ENCODE measurements at places on chromosomes 1 and 21. TPM values are rescaled to one million over a fixed set of nuclear protein-coding genes. Genes with fewer than 3 reads are reported as not detected.

- no peak for DNase-seq
Observed at GRCh38 chr1:14880456-14881316, 272.9 kb upstream of the TMEM51 start.

- DNase-seq, result no peak
Observed at GRCh38 chr1:103514920-103515503, 10.5 kb upstream of the RNPC3 start.

DNA sequence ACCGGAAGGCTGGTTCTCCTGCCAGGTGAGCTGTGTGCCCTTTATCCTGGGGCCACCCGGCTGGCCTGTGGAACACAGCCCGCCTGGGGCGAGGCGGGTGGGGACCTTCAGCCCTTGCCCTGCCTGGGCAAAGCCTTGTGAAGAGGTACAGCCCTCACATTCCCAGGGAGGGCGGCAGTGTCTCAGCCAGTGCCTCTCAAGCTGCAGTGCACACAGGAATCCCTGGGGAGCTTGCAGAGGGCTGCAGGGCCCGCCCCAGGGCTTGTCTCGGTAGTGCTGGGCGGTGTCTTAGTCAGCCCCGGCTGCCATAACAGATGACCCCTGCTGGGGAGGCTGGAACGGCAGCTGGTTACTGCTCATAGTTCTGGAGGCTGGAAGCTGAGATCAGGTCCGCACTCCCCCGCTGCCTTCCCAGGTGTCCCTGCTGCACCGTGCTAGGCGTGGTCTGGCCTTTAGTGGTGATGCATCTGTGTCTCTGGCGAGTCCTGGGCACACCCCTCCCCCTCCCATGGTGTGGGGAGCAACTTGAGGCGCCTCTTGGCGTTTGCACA lies 12.6 kb downstream of the DFFB start:
- no peak for DNase-seq

DNA sequence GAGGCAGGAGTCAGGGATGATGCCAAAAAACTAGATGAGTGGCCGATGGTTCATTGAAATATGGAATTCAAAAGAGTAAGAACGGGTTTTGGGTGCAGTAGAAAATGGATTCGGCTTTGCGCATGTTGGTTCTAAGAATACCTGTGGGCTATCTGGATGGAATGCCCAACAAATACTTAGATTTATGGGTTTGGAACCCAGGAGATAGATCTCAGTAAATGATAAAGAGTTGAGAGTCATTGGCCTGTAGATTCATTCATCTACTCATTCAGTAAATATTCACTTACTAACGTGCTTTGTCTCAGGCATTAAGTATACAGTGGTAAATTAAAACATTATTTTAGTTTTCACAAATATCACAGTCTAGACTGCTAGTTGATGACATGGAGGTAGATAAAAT lies 247.7 kb downstream of the NFIA start:
- no peak for DNase-seq

- DNase-seq, result no peak
Observed at GRCh38 chr1:36663772-36664430, 181.2 kb upstream of the CSF3R start.

DNA sequence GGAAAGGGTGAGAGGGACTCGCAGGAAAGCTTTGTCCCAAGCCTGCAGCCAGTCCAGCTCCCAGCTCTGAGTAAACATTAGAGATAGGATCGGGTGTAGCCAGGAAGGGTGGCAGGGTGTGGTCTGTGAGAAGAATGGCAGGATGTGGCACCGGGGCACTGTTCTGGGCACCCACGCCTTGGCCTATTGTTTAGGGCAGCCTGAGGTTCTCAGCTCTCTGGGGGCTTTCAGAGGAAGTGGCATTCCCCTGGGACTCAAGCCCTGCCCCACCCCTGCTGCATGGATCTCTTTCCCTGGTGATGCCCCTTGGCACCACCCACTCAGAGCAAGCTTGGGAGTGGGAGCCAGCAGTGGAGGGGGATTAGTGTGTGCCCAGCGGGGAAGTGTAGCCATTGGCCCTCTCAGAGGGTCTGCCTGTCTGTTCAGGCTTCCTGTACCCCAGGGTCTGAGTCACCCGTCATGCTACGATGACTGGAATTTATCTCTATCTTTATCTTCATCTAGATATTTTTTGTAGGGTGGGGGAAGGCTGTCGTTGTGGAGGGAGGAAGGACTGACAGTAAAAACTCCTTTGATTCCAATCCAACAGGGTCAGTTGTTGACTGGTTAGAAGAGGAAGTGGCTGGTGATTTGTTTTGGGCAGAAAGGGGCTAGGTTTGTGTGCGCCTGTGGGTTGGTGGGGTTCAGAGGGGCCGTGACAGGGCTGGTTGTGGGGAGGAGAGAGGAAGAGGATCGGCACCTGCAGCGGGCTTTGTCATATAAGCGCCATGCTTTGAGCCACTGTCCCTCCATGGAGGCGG lies 31.6 kb downstream of the SOX13 start:
- no peak for DNase-seq

The CASQ1 gene
- total RNA-seq, result not detected

The OR2AK2 gene
- 0.35 TPM for total RNA-seq

The AJAP1 gene
- not detected for total RNA-seq

Measured in naive thymus-derived CD4-positive, alpha-beta T cell (primary cell).